CD4-positive, alpha-beta memory T cell (primary cell): ENCODE measurements at places on chromosomes 1 and 21.

DNA sequence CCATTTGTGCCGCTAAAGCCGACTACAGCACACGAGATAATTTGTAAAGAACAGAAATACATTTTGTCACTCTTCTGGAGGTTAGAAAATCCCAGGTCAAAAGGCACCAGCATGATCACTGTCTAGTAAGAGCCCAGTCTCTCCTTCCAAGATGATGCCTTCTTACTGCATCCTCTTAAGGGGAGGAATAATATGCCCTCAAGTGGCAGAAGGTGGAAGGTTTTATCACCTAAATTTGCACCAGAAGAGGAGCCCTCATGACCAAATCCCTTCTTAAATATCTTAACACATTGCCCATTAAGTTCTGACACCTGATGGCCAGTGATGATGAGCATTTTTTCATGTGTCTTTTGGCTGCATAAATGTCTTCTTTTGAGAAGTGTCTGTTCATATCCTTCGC lies 326.7 kb upstream of the RGS18 start:
- no peak for DNase-seq

DNA sequence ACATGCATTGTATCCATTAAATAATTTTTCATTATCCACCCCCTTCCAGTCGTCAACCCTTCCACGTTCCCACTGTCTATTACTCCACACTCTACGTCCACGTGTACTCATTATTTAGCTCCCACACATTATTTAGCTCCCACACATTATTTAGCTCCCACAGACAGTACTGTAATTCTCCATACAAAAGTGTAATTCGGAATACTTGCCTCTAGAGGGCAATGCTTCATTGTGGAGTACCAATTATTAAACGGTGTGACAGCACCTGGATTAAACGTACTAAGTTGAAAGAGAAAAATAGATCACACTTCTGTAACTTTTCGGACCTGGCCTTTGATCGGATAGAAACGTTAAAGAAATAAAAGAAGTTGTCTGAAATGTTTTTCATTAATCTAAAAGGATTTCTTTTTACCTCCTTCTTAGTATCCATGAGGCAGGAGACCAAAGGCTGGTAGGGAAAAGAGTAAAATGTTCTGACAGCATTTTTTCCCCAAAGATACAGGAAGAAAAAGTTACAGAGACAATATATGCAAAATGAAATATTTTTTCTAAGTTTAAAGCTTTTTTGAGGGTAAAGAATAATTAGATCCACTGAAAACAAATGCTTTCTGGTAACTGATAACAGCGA lies 99.2 kb downstream of the LHX8 start:
- DNase-seq = peak; percentile 12

DNA sequence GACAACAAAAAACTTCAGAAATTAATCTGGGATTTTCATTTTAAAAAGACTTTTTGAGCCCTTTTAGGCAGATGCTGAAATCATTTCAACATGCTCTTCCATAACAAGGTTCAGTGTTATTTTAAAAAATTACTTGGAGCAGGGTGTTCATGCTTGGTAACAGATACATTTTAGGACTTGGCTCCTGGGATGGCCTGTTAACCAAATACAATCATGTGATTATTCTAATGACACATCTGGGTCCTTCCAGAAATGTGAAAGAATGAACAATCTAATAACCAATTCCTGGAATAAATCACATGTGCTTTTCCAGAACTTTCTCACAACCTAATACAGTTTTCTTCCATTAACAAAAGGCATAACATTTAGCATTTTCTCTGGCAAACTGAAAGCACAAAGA lies 379.8 kb upstream of the RUNX1 start:
- DNase-seq = no peak

DNA sequence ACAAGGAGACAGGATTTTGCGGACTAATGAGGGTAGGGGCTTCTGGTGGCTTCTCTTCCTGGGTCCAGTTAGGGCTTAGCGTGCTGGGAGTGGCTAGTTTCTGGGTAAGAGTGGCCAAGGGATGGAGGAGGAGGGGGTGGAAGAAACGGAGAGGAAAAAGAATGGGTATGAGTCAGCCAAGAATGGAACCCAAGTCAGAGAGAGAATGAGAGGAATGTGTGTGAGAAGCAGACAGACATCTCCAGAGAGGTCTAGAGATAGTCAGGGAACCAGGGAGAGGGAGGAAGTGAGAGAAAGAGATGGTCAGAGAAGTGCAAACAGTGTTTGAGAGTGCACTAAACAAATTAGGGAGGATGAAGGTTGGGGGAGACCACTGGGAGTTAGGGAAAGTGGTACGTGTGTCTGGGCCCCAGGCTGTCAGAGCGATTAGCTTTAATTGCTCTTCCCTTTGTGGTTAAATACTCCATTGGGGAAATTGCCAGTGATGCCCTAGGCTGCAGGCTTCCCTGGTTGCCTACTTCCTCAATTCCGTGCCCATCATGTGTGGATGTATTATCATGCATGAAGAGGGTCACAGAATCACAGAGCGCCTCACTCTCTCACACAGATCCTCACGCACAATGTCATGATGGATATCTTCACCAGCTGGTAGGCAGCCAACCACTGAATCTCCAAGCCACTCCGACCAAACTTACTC lies 1.4 kb downstream of the PEA15 start:
- DNase-seq = no peak

- no peak for DNase-seq
Measured at GRCh38 chr1:48107516-48107915, 110.3 kb upstream of the TRABD2B start.

DNA sequence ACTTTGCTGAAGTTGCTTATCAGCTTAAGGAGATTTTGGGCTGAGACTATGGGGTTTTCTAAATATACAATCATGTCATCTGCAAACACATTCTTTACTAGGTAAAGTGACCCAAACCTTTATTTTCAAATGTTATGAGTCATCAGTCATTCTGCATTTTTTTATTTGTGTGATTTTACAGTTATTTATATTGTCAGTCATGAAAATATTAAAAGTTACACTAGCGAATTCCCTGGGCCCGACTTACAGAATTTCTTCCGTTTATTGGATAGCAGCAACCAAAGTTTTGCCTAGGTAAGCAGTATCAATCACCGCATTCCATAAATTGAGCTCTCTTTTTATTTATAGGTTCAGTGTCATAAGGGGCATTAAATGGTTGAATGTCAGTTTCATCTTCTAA lies 13.8 kb downstream of the OR2M5 start:
- no peak for DNase-seq

- no peak for DNase-seq
Measured at GRCh38 chr21:27648560-27648959, 681.7 kb upstream of the ADAMTS5 start.
